Lower lobe of right lung (tissue), 2 donors: ENCODE measurements at places on chromosomes 11 and 22.

GRCh38 chr11:105226091-105226490 is 86.5 kb upstream of the CARD18 start:
- H3K27me3 ChIP-seq, result no peaks in the 10 kb centered on the region
- DNase-seq, result no peak
- no peaks in the 10 kb centered on the region for H3K36me3 ChIP-seq

DNA sequence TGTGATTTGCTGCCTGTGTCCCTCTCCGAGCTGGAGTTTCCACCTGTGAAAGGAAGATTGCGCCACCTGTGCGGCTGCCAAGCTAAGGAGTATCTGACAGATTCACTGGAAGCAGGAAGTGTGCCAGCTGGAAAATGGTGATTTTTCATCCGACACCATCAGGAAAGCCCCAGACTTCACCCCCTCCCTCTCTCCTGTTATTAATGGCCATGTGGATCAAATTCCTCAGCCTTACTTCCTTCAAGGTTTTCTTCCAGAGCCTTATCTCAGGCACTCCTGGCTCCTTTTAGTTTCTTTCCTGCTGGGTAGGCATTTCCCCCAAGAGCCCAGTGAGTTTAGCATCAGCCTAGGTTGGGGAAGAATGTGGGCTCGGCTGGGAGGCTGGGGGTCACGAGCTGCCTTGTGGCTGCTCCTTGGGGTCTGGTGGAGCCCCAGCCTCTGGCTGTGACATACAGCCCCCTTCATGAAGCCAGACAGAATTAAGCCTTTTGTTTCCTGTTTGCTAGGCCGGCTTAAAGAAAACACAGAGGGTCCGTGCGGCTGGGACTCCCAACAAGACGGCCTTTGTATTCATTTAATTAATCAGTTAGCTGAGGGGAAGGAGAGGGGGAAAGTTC is 37.1 kb downstream of the PKNOX2 start:
- H3K4me1 ChIP-seq, result peaks cover 3% of the 10 kb centered on the region
- no peaks in the 10 kb centered on the region for H3K27me3 ChIP-seq
- H3K27ac ChIP-seq, result no peak overlapping the region
- DNase-seq, result no peak
- no peak overlapping the region for H3K4me3 ChIP-seq

GRCh38 chr11:84261707-84262106 is 975.5 kb upstream of the CCDC90B start:
- no peak overlapping the region for H3K4me3 ChIP-seq
- no peaks in the 10 kb centered on the region for H3K36me3 ChIP-seq
- no peak for DNase-seq

GRCh38 chr22:50724616-50725015 is 13.4 kb upstream of the ACR start:
- peaks cover 18% of the 10 kb centered on the region for H3K27me3 ChIP-seq
- no peak overlapping the region for H3K27ac ChIP-seq
- H3K4me3 ChIP-seq, result no peak overlapping the region

- H3K4me3 ChIP-seq, result no peak overlapping the region
- no peaks in the 10 kb centered on the region for H3K36me3 ChIP-seq
Measured at GRCh38 chr22:20258584-20259326, 9.4 kb downstream of the RTN4R start.

DNA sequence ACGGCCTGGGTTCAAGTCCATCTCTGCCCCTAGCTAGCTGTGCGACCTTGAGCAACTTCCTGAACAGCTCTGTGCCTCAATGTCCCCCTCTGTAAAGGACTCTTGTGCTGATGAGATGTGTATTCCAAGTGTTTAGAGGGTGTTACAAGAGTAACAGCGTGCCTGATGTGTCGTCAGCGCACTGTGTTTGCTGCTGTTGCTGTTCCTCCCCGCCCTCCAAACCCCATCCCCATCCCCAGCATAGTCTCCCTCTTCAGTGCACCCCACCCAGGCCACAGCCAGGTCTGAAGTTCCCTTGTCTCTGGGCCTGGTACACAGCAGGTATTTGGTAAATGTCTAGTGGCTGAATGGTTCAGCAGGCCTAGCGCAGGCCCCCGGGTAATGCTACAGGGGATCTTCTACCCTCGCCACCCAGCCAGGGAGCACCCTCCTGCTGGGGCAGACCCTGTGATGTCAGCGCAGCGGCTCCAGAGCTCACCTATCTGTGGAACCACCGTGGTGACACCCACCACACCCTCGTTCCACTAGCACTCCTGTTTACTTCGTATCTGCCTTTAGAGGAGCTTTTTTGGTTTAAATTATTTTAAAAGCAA is 10.3 kb downstream of the CBX7 start:
- no peaks in the 10 kb centered on the region for H3K27me3 ChIP-seq
- H3K36me3 ChIP-seq, result peaks cover 11% of the 10 kb centered on the region
- H3K4me3 ChIP-seq, result no peak overlapping the region
- H3K4me1 ChIP-seq, result peaks cover 30% of the 10 kb centered on the region

DNA sequence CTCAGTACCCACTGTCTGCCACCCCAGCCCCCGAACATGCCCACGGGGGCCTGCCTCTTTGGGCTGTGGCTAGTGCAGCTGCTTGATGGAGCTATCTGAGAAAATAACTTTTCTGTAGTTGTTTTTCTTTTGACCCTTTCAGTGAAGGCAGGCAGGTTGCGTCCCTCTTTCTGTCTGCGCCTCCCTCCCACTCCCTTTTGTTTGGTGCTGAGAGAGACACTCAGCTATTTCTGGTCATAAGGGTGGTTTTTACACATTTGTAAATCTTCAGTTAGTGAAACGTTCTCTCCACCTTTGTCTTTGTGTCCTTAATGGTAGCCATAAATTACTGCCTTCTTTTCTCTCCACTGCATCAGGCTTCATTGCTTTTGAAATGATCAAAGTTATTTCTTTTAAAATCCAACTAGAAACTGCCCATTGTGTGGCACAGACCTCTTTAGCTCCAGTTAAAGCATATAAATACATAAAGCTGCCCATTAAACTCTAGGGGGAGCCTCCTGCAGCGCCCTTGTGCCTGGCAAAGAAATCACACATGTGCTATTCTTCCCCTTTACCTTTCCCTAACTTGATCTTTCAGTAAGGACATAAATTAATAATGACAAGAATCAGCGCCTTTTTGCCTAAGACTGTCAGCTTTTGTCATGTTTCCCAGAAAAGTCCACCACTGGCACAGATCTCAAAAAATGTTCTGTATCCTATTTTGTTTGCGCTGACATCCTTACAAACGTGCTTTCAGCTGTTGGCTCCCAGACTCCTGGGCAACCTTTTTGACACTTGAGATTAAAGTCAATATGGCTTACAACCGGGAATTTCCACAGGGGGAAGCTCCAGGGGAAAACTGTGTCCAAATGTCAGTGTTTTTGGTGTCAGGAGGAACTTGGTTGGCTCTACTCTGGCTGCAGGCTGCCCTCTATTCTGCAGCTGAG is 1.7 kb upstream of the SCUBE2 start:
- H3K27me3 ChIP-seq, result peaks cover 22% of the 10 kb centered on the region
- DNase-seq, result no peak
- no peaks in the 10 kb centered on the region for H3K36me3 ChIP-seq

- peaks cover 8% of the 10 kb centered on the region for H3K27me3 ChIP-seq
- no peak overlapping the region for H3K4me3 ChIP-seq
- H3K27ac ChIP-seq, result no peak overlapping the region
Measured at GRCh38 chr11:32416301-32416700, 19.0 kb downstream of the WT1 start.

GRCh38 chr11:2583605-2583958 is 116.2 kb downstream of the KCNQ1OT1 start:
- H3K4me3 ChIP-seq, result no peak overlapping the region
- no peak for DNase-seq
- H3K4me1 ChIP-seq, result no peaks in the 10 kb centered on the region
- no peaks in the 10 kb centered on the region for H3K27me3 ChIP-seq
- H3K27ac ChIP-seq, result no peak overlapping the region

GRCh38 chr11:12540913-12541582 is 133.2 kb upstream of the TEAD1 start:
- peaks cover 15% of the 10 kb centered on the region for H3K4me1 ChIP-seq
- no peak overlapping the region for H3K4me3 ChIP-seq
- no peak overlapping the region for H3K27ac ChIP-seq
- H3K36me3 ChIP-seq, result no peaks in the 10 kb centered on the region
- H3K27me3 ChIP-seq, result no peaks in the 10 kb centered on the region
- no peak for DNase-seq

- H3K27ac ChIP-seq, result peak overlapping the region; percentile 93
- no peaks in the 10 kb centered on the region for H3K36me3 ChIP-seq
- H3K4me3 ChIP-seq, result peak overlapping the region; percentile 77
Measured at GRCh38 chr11:36510594-36510942, 496 bp upstream of the TRAF6 start.

- peaks cover 9% of the 10 kb centered on the region for H3K4me1 ChIP-seq
- H3K4me3 ChIP-seq, result peak overlapping the region; percentile 54
- H3K27me3 ChIP-seq, result peaks cover 37% of the 10 kb centered on the region
- no peaks in the 10 kb centered on the region for H3K36me3 ChIP-seq
- H3K27ac ChIP-seq, result no peak overlapping the region
- no peak for DNase-seq
Measured at GRCh38 chr22:18109410-18110193, 1.0 kb upstream of the TUBA8 start.

DNA sequence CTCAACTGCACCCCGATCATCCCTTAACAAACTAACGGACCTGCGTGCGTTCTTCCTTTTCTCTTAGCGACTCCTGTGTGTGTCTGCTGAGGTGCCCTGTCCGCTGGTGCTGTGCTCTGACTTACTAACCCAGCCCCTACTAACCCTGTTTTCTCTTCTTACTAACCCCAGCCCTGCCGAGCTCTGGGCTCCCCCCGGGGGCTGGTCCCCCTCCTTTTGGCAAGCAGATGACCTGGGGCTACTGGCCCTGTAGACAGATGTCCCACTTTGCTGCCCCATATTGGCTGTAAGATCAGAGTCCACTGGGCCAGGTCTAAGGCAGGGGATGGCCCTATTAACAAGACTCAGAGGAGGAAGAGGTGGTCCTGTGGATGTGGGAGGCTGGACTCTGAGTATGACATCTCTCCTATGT is 14.7 kb downstream of the MIAT start:
- H3K27ac ChIP-seq, result peak overlapping the region; percentile 97
- no peaks in the 10 kb centered on the region for H3K27me3 ChIP-seq
- no peak for DNase-seq
- peaks cover 42% of the 10 kb centered on the region for H3K4me1 ChIP-seq
- peak overlapping the region; percentile 82 for H3K4me3 ChIP-seq

DNA sequence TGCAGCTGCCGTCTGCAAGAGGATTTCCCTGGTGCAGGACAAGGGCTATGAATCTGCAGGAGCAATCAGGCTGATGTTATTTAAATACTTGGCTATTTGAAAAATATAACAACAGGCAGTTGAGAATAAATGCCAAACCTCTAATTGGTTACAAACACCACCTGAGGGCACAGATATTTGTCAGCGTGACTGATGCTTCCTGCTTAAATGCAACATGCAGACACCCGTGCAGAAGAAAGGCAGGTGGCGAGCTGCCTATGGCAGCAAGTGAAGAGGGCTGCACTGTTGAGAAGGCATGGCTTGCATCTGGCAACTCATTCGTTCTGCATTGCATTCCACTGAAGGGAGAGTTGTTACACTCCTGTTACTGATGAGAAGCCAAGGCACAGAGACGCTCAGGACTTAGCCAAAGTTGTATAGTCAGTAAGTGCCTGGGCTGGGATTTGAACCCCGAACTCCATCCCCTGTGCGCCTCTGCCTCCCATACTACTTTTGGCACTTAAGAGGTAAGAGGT is 350.6 kb downstream of the TENM4 start:
- DNase-seq, result no peak
- H3K36me3 ChIP-seq, result no peaks in the 10 kb centered on the region
- peaks cover 17% of the 10 kb centered on the region for H3K4me1 ChIP-seq
- H3K27ac ChIP-seq, result no peak overlapping the region
- H3K4me3 ChIP-seq, result no peak overlapping the region

DNA sequence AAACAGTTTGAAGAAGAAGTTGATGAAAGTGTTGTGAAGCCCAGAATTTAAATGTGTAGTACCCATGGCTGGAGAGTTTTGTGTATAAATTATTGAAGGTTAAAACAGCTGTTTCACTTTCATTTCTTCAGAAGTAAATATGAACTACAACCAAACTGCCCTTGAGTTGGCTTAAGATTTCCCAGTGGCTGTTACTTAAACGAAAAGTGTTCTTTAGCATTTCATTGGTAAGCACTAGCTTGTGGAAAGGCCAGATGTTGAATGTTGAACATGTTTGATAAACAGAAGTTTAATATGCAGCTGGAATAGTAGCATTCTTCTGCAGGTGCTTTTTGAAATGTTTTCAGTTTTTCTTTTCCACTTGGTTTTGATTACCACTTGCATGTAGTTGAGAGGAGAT is 83.2 kb upstream of the TNRC6B start:
- no peak overlapping the region for H3K4me3 ChIP-seq
- no peaks in the 10 kb centered on the region for H3K36me3 ChIP-seq
- H3K27ac ChIP-seq, result no peak overlapping the region
- no peaks in the 10 kb centered on the region for H3K27me3 ChIP-seq
- DNase-seq, result no peak
- peaks cover 18% of the 10 kb centered on the region for H3K4me1 ChIP-seq

GRCh38 chr11:113384551-113384950 is 3.0 kb upstream of the ANKK1 start:
- no peaks in the 10 kb centered on the region for H3K4me1 ChIP-seq
- H3K4me3 ChIP-seq, result no peak overlapping the region
- no peak for DNase-seq
- no peak overlapping the region for H3K27ac ChIP-seq
- no peaks in the 10 kb centered on the region for H3K36me3 ChIP-seq
